ENCODE measurements at places on chromosomes 2 and 18. TPM values are rescaled to one million over a fixed set of nuclear protein-coding genes. Genes with fewer than 3 reads are reported as not detected.

- DNase-seq, result peak; percentile 58
Measured at GRCh38 chr18:12314591-12315305, 6.7 kb downstream of the TUBB6 start.

Gene TMEM200C
- not detected for total RNA-seq

Gene PXDN
- not detected for total RNA-seq

Gene MBOAT2
- total RNA-seq, result 0.93 TPM

Gene PTH2R
- 0.13 TPM for total RNA-seq

DNA sequence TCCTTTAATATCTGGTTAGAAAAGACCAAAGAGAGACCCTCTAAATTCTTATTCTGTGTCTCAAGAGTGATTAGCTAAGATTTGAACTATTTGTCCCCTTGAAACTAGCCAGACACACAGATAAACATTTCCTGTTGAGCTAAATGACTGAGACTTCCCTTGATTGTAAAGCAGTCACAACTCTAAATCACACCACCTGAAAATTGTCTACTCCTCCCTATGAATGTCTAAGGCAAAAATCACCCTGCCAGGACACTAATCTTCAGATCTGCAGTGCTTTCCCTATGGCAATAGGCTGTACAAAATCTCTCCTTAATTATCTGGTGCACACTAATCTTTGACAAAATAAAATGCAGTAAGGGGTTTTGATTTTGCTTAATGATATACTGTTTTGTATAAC, 200.5 kb upstream of the GULP1 start:
- no peak for DNase-seq

- no peak for DNase-seq
Measured at GRCh38 chr2:197869501-197870111, 65.2 kb downstream of the PLCL1 start.

DNA sequence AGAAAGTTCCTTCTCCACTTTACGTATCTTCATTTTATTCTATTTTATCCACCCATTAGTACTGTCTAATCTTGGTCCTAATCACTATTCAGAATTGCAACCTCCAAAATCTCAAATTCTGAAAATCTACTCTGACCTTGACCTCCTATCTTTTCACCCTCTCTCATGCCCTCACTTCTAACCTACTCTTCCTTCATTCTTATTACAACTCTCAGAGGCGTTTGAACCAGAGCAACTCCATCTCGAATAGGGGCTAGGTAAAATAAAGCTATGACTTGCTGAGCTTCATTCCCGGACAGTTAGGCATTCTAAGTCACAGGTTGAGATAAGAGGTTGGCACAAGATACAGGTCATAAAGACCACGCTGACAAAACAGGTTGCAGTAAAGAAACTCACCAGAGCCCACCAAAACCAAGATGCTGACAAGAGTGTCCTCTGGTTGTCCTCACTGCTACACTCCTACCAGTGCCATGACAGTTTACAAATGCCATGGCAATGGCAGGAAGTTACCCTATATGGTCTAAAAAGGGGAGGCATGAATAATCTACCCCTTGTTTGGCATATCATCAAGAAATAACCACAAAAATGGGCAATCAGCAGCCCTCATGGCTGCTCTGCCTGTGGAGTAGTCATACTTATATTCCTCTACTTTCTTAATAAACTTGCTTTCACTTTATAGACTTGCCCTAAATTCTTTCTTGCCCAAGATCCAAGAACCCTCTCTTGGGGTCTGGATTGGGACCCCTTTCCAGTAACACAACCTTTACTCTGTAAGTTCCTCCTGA, 11.4 kb downstream of the CCDC88A start:
- DNase-seq, result no peak

GRCh38 chr18:7146067-7146466, 28.5 kb upstream of the LAMA1 start:
- no peak for DNase-seq

Gene CFAP65
- not detected for total RNA-seq

DNA sequence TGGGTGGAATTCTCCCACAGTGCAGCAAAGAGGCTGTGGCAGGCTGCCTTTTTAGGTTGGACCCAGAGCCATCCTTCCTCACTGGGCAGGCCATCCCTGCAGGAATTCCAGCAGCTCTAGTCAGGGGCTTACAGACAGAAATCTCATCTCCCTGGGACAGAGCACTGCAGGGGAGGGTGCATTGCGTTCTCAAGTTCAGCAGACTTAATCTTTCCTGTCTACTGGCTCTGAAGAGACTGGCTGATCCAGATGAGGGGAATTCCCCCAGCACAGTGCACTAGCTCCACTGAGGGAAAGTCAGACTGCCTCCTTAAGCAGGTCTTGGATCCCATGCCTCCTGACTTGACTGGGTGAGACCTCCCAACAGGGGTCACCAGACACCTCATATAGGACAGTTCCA, 899.7 kb upstream of the VRK2 start:
- DNase-seq, result no peak

Gene PMAIP1
- 21.1 TPM for total RNA-seq

Gene LIMS2
- total RNA-seq, result 24.9 TPM

Gene SLC5A7
- total RNA-seq, result not detected

Gene PPIG
- total RNA-seq, result 65.1 TPM

- no peak for DNase-seq
Measured at GRCh38 chr2:2083113-2083758, 247.8 kb downstream of the MYT1L start.

Gene MSTN
- total RNA-seq, result not detected

DNA sequence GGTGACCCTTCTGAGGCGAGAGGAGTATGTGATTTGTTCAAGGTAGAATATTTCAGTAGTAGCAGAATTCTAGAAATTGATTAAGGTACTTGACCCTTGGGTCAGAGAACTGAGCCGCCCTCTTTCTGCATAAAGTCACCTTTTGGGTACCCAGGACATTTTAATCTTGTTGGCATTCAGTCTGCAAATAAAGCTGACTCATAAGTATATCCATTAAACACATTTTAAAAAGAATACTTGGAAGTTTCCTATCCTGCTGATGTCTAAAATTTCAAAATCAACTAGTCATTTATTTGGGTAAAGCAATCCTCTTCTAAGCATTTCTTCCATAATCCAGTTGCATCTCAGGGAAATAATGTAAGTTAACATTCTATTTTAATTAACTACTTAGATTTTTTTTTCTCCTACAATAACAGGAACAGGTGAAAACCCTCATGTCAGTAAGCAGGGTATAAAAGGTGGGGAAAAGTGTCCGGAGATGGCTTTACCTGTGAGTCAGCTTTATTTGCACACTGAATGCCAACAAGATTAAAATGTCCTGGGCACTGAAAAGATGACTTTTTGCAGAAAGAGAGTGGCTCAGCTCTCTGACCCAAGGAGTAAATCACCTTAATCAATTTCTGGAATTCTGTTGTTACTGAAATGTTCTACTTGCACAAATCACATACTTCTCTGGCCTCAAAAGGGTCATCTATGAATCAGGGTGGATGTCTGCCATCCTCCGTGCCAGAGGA, 78.7 kb upstream of the ITGA6 start:
- no peak for DNase-seq

GRCh38 chr2:160701822-160702221, 208.2 kb upstream of the RBMS1 start:
- no peak for DNase-seq

DNA sequence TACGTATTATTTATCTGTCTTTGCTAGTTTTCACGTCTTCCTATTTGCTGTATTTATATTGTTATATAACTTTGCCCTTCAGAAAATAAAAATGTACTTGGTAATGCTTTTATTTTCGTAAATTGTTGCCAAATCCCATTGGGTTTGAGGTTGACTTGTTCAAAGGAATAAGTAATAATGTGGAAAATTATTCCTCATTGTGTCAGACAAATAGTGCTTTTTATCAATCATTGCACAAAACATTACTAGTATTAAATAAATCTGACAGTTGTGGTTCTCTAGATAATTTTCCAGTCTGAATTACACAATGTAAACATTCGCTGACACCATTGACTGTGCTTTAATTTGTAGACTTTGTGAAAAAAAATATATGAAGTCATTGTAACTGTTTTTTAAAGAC, 798.3 kb upstream of the TMEFF2 start:
- DNase-seq, result no peak

DNA sequence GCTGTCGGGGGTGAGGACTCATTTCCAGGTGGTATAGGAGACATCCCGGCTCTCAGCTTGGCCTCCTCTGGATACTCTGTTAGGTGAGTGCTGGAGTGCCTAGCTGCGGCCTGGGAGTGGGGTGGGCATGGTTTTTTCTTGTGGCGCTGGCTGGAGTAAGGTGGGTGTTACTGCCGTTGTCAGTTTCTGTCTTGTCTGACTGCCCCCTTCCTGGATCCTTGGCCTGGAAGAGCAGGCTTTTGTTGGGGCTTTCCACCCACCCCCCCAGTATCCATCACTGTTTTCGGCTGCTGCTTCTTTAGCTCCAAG, 69.2 kb downstream of the DGKD start:
- no peak for DNase-seq

DNA sequence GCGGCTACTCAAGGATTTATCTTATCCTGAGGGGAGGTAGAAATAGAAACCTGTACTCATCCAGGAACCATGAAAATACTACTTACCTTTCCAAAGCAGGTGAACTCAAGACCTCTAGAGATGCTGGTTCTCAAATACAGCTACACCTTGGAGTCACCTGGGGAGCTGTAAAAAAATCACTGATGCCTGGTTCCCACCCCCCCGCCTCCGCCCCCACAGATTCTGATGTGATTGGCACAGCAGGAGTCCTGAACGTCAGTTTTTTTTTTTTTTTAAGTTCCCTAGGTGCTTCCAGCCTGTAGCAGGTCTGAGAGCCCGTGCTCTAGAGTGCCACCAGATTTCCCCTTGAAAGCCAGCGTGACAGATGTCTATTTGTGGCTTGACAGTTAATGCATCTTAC, 113.6 kb downstream of the MRO start:
- no peak for DNase-seq

DNA sequence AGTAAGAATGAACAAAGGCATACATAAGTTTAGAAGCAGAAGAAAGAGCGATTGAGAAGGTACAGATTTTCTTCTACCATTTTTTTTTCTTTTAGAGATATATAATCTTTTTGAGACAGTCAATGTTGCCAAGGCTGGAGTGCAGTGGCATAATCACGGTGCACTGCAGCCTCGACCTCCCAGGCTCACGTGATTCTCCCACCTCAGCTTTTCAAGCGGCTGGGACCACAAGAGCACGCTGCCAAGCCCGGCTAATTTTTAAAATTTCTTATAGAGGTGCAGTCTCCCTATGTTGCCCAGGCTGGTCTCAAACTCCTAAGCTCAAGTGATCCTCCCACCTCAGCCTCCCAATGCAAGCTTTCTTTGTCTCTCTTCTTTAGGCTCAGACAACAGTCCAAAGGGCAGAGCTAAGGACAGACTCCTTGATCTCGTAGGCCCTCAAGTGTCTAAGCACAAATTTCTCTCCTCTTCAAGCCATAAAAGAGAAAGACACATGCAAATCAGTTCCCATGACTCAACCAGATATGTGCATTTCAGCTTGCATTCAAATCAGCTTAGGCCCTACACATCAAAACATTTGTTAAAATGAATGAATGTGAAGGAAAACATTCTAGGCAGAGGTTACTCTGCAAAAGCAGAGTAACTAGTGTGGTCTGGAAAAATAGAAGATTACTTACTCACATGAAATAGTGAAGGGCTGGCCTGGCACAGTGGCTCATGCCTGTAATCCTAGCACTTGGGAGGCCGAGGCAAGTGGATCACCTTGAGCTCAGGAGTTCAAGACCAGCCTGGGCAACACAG, 18.0 kb downstream of the ITSN2 start:
- peak; percentile 23 for DNase-seq

Gene SCTR
- not detected for total RNA-seq

Gene SLC8A1
- total RNA-seq, result 3.6 TPM

Gene KIF1A
- total RNA-seq, result not detected

Gene NT5C1B
- not detected for total RNA-seq

DNA sequence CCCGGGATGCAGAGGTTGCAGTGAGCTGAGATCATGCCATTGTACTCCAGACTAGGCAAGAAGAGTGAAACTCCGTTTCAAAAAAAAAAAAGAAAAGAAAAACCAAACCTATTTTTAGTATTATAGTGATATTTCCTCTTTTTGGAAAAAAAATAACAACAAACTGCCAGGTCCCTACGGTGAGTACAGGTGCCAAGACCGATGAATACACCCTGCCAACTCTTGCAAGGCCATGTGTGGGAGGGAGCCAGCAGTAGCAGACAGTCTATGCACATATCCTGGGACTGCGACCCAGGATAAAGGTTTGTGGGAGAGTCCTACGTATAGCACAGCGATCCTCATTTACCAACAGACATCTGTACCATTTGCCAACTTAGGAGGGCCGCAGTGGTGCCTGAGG, 69.6 kb upstream of the DNMT3A start:
- peak; percentile 57 for DNase-seq

- no peak for DNase-seq
Measured at GRCh38 chr2:241796610-241797138, 12.3 kb upstream of the NEU4 start.

Gene NEB
- total RNA-seq, result 0.30 TPM

Gene CAVIN2
- not detected for total RNA-seq

Gene CHRND
- total RNA-seq, result not detected

DNA sequence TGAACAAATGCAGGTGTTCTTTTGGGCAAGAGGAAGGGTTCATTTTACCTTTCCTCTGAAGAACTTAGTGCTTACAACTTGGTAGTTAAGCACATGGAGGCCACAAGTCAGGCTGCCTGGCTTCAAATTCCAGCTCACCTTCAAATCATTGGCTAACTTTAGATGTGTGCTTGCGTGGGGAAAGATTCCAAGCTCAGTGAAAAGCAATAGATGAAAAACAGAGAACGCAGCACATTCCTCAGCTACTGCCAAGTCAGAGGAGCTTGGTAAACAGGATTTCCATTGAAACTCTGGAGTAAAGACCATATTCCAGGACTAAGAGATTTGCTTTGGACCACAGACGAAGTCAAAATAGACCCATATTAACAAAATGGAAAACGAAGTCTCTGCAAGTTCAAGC, 96.3 kb upstream of the ASB18 start:
- DNase-seq, result no peak

Gene IL1R2
- not detected for total RNA-seq

- no peak for DNase-seq
Measured at GRCh38 chr18:48408111-48408726, 964 bp downstream of the ZBTB7C start.

- no peak for DNase-seq
Measured at GRCh38 chr2:135963841-135964240, 21.6 kb downstream of the DARS1 start.

Gene STON1
- 0.51 TPM for total RNA-seq

Gene STEAP3
- not detected for total RNA-seq

Gene C2orf78
- total RNA-seq, result not detected

Gene ANAPC1
- 131 TPM for total RNA-seq

DNA sequence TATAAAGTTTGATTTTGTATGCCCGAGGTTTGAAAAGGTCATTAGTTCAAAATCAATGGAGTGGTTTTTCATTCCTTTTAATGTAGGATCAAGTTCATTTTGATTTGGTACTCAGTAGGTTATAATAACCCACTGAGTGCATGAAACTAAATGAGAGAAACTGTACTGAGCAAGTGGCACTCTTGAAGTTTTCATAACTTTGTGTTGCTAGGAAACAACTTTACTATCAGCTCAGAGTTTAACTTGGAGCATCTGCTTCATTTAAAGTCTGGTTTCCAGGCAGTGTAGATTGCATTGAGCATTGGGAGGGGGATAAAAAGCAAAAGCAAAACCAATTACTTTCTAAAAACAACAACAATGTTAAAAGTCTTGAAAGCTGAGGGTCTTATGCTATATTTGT, 1361.6 kb upstream of the CHAC2 start:
- DNase-seq, result no peak

Measured in OCI-LY7 (cell line).